ENCODE measurements at places on chromosomes 1 and 21.

GRCh38 chr1:17825273-17826164 is 70.4 kb downstream of the ACTL8 start:
- DNase-seq: no peak

DNA sequence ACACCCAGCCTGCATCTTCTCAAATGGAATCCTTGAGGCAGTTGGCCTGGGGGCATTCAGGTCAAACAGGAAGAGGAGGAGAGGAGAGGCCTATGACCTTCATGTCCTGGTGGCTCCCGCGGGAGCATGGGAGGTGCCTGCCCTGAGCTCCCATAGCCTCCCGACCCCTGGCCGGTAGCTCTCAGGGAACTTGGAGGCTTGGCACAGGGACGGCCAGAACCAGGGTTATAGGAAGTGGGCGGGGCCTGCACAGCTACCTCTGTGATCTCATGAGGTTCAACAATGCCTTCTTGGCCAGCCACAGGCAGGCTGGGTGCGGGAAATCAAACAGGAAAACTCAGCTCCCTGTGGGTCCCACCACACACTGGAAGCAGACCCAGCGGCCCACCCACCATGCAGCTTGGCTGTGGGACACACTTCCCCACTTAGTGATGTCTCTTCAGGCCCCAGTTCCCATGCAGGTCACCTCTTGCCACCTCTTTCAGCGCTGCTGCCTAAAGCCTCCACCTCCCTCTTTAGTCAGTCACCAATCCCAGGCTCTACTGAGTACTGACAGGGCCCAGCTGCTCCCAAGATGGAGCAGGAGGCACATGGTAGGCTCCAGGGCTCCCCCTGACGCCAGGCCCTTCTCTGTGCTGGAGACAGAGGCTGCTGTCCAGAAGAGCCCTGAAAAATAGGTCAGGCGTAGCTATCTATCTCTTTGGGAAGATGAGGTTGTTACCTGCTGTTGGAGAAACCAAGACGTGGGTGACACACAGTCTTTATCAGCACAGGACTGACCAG is at the start of gene SLFNL1:
Gene SLFNL1, minus strand, starts transcription at position 200 of the 783 bp plus-strand sequence. CDS start 1,065 bp downstream, outside the sequence.
- peak; percentile 53 for DNase-seq

- DNase-seq: peak; percentile 68
These were observed 5.8 kb downstream of the VWA1 start for GRCh38 chr1:1441002-1441888.

DNA sequence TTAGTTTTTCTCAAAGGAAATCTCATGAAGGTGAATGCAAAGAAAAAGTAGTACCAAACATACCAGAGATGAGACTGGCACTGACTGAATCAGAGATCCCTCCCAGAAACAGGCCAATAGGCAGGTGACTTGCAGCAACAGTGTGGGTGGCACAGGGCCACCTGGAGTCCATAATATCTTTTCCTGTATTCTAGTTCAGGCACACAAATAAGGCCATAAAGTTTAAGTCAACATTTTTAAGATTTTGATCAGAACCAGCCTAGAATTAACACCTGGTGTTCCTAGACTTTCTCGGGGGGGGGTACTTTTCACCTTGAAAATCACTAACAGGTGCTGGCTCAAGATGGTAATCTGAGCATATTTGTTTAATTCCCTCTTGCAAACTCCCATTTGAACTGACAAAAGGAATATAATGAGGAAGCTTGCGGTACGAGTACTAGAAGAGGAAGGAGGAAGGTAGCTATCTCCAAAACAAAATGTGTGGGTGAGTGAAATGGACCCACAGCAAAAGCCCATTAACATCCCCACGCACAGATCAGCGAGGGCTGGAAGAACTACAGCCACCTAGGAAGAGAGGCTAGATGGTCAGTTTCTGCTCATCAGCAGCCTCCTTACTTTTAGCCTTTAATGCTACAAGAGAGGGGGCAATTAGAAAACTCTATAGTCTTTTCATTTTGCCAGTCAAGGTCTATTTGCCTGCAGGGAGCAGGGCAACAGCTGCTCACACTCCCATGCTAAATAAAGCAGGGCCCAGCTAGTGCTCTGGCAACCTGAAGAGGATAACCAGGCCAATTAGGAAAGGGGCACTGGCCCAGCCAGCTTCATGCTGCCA is 18.9 kb downstream of the SDE2 start:
- no peak for DNase-seq

- DNase-seq: no peak
These were observed 177.2 kb downstream of the PLPPR4 start for GRCh38 chr1:99441299-99442095.

DNA sequence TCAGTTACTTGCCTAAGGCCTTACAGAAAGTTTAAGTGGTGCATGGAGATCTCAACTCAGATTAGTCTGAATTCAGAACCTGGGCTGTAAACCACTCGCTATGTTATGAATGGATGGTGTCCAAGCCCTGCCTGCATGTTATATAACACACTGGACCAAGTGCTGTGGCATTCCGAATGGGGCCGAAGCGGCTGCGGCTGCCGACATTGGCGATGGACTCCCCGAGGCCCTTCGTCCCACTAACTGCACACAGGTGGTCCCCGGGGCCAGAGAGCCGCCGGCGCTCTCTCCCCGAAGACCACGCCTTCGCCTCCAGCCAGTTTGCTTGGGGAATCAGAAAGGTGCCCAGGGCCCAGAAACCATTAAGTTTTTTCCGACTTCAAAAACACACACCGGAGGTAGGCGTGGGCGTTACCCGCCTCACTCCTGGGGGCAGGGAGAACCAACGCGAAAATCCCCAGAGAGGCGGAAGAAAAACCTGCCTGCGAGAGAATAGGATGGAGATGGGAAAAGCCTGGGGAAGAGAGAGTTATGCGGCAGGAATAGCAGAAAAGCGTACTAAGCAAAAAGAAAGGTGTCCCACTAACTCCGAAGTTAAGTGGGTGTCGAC is 579 bp upstream of the TENT5C start:
- DNase-seq: no peak

GRCh38 chr1:228149406-228150119 is at the start of gene GJC2:
GJC2 (plus strand) TSS chr1:228149930; CDS start chr1:228157759, 7,829 bp downstream.
- no peak for DNase-seq

DNA sequence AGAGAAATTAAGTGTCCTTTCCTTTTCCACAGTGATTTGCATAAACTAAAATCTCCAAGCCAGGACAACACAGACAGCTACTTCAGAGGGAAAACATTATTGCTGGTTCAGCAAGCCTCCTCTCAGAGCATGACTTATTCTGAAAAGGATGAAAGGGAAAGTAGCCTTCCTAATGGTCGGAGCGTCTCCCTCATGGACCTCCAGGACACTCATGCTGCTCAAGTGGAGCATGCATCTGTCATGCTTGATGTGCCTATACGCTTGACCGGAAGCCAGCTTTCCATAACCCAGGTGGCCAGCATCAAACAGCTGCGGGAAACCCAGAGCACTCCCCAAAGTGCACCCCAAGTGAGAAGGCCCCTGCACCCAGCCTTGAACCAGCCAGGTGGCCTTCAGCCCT is 39.1 kb downstream of the CLEC20A start:
- DNase-seq: peak; percentile 52

GRCh38 chr1:54352755-54353154 is 53.4 kb downstream of the SSBP3 start:
- DNase-seq: no peak

All from eye (tissue), 1 donor.